ENCODE measurements at places on chromosomes 16 and 17.
A peak's percentile ranks its signal among the peaks of the same experiment; 100 is the strongest.

DNA sequence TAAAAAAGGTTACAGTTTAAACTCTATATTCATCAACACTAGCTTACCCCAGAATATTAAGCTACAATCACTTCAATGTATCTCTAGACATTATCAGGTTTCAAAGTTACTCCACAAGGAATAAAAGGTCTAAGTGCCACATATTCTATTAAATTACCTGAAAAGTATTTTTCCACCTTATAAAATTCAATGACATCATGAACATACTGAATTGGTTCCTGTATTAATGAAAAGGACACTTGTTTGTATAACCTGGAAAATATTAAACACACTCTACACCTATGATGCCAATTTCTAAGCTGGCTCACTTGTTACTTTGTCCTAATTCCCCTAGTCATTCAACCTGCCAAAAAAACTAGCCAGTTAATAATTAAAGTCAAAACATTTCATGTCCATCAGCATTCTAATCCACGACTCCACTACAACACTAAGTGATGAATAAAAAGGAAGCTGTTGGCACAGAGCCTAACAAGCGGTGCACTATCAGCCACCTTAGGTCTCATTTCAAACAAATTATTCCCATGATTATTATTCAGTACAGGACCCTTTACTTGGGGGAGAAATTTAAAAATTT lies 12.2 kb downstream of the MED13 start:
- DNase-seq: no peak
- H3K27me3 ChIP-seq: no peaks in the 10 kb centered on the region
- no peak overlapping the region for H3K27ac ChIP-seq
- no peaks in the 10 kb centered on the region for H3K36me3 ChIP-seq
- H3K4me3 ChIP-seq: no peak overlapping the region

GRCh38 chr17:72714357-72714966 lies 378.0 kb downstream of the SLC39A11 start:
- no peaks in the 10 kb centered on the region for H3K27me3 ChIP-seq
- H3K36me3 ChIP-seq: no peaks in the 10 kb centered on the region
- no peak overlapping the region for H3K4me3 ChIP-seq
- no peak overlapping the region for H3K27ac ChIP-seq
- no peaks in the 10 kb centered on the region for H3K4me1 ChIP-seq

- H3K36me3 ChIP-seq: no peaks in the 10 kb centered on the region
- peaks cover 57% of the 10 kb centered on the region for H3K4me1 ChIP-seq
- no peaks in the 10 kb centered on the region for H3K27me3 ChIP-seq
- H3K27ac ChIP-seq: peak overlapping the region; percentile 87
Measured at GRCh38 chr17:75514919-75515495, 330 bp downstream of the CASKIN2 start.

DNA sequence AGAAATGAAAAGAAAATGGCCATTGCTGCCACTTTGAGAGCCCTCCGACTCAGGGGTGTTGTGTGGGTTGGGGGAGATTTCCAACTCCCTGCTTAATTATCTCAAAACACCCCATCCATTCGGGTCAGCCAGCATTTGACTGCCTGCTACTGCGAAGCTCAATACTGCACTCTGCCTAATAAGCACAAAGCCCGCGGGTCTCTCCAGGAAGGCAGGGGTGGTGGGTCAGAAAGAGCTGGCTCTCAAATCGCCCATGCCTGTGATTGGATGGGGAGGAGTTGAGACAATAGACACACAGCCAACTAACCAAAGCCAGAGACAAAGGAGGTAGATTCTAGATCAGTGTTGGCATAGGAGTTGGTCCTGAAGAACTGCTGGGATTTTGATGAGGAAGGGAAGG lies 2.3 kb upstream of the XAF1 start:
- no peak for DNase-seq
- H3K27ac ChIP-seq: peak overlapping the region; percentile 76
- no peak overlapping the region for H3K4me3 ChIP-seq
- H3K4me1 ChIP-seq: peaks cover 13% of the 10 kb centered on the region
- H3K36me3 ChIP-seq: no peaks in the 10 kb centered on the region
